NCI-H1694 treated with DMSO at 0.1 percent for 48 hours (cell line): ENCODE measurements at places on chromosomes 2 and 18.

GRCh38 chr2:26770986-26771586 lies 7.0 kb downstream of the SLC35F6 start:
- DNase-seq = peak; percentile 37

DNA sequence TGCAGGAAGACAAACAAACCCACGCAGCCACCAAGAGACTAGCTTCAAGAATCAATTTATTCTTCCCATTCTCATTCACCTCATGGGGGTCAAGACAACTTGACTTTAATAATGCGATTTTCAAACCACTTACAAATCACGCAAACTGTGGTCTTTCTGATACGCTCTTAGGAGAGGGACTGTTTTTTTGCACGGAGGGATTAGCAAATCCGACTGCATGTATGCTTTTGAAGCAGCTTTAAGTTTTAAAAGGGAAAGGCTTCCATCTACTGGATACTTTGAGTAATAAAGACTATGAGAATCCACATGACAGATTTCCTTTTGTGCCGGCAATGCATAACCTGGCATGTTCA lies 322.9 kb upstream of the KCNJ3 start:
- DNase-seq = peak; percentile 93

DNA sequence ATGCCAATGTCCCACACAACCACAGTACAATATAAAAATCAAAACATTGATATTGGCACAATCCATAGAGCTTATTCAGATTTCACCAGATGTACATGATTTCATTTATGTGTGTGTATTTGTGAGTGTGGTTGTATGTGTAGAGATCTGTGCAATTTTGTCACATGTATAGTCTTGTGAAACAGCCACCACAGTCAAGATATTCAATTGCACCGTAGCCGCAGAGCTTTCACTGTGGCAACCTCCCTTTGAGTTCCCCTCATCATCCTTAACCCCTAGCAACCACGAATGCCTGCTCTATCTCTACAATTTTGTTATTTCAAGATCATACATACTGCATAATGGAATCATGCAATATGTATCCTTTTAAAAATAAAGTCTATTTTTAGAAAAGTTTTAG lies 391.3 kb downstream of the SETBP1 start:
- no peak for DNase-seq

- no peak for DNase-seq
These were observed 201.0 kb upstream of the COPS8 start for GRCh38 chr2:236884569-236885175.

- peak; percentile 75 for DNase-seq
These were observed 112.1 kb downstream of the KYNU start for GRCh38 chr2:142989273-142990204.

- no peak for DNase-seq
These were observed 62.7 kb upstream of the ST3GAL5 start for GRCh38 chr2:85951351-85952067.

GRCh38 chr2:54122171-54122935 lies 6.9 kb downstream of the ACYP2 start:
- DNase-seq = no peak

DNA sequence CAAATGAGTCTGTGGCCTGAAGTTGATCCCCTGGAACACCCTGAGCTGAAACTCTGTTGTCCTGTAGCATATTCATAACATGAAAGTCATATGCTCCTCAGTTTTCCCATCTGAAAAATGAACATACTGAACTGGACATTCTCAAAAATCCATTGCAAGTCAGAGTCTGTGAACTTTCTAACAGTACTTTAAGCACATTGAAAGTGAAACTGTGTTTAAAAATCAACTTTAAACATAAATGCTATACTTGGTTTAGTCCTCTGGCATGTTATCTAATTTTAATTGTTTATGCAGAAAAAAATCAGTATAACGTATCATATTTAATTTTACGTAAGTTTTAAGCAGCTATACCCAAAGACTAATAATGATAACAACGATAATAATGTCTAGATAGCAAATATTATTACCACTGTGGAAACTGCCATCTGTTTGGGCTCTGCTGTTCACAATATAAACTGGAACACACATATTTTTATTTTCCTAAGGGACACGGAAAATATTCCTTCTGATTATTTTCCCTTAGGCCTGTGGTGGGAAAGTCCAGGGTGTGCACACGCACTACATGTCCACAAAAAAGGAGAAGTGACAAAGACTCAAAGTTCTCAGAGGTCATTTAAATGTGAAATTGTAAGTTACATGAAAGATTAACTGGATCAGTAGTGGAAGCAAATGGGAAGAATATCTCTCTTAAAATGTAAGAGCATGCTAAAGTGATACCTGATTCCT lies 56.1 kb upstream of the TTN start:
- DNase-seq = no peak

- no peak for DNase-seq
These were observed 354.0 kb downstream of the LRRTM1 start for GRCh38 chr2:79950526-79950925.

DNA sequence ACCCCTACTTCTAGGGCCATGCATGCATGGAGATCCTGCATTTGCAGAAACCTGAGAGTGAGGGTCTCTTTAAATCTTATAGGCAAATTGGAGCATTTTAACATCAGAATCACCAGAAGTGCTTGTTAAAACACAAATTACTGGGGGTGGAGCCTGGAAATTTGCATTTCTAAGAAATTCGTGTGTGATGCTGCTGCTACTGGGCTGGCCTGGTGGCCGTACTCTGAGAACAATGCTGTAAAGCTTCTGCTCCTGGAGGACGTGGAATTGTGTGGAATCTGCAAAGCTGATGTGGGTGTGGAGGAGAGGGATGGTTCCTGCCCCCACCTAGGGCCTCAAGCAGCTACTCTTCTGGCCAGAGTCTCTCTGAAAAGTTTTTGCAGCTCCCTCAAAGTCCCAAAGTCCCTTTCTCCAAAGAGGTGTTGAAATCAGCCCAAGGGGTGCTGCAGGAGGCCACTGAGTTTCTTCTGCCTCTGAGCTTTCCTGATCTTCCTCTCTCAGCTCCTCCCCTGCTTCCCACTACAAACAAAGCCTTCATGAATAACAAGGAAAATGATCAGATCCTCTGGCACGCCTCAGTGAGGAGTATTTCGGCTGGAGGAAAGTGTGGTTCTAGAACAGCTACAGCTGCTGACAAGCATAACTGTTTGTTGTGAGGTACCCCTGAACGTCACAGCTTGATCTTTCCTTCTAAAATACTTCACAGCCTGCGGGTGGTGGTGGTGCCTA lies 508.3 kb downstream of the CNTNAP5 start:
- DNase-seq = no peak

DNA sequence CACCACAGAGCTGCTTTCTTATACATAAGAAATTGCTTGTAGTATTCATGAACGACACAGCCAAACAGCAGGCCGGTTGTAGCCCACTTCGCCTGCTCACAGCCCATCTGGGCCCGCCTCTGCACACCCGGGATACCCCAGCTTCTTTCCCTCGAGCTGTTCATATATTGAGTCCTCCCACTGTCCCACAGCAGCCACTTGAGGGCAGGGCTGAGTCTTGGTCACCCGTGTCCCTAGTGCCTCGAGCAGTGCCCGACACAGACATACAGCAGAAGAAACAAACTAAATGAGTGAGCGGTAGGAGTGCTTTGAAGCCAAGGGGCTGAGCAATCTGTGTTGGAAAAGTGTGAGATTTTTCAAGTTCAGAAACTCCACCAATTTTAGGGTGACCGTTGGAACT lies 251.4 kb downstream of the KLHL29 start:
- DNase-seq = no peak
